Glomerular endothelial cell (primary cell): ENCODE measurements at places on chromosomes 11 and 22. TPM values are rescaled to one million over a fixed set of nuclear protein-coding genes. Genes with fewer than 3 reads are reported as not detected.

GRCh38 chr11:69293819-69294505 lies at the start of gene MYEOV:
Gene MYEOV, plus strand, starts transcription at chr11:69294155. Its CDS starts 1,200 bp downstream, at chr11:69295355.
- DNase-seq = no peak

GRCh38 chr22:45029501-45029900 lies 19.7 kb upstream of the PHF21B start:
- no peak for DNase-seq

FOLR1 gene
- total RNA-seq = 1.2 TPM in 1 of 2 replicates, not detected in the other

PACSIN3 gene
- 16.8 and 21.6 TPM in 2 replicates for total RNA-seq

- DNase-seq = no peak
These were observed 863 bp downstream of the YIF1A start for GRCh38 chr11:66287889-66288670.

OR5P2 gene
- total RNA-seq = not detected in 2 replicates

DNA sequence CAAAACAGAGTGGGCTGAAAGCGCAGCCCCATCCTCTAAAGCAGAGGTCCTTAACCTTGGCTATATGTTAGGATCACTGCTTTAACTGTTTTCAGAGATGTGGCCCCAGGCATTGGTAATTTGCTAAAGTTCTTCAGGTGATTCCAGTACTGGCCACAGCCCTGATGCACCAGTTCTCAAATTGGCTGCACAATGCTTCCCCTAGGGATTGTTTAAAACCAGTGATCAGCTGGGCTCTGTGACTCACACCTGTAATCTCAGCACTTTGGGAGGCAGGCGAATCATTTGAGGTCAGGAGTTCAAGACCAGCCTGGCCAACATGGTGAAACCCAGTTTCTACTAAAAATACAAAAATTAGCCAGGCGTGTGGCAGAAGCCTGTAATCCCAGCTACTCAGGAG lies 8.4 kb upstream of the IRAG1 start:
- DNase-seq = no peak

SAA1 gene
- total RNA-seq = not detected in 2 replicates

DNA sequence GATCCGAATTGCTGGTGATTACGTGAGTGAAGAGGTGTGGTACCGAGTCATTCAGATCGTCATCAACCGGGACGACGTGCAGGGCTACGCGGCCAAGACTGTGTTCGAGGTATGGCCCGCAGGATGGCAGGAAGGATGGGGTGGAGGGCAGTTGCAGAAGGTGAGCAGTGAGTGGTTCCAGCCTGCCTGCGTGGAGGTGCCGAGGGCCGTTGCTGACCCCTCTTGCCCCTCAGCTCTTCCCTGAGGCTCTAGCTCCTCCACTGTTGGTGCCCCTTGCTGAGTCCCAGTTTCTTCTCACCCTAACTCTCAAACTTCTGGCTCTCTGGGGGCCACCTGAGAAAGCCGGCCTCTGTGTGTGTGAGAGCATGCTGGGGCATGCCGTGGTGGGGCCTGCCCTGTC lies 43.9 kb downstream of the MUC6 start:
- no peak for DNase-seq

OR8G5 gene
- not detected in 2 replicates for total RNA-seq

GRCh38 chr11:128289048-128289447 lies 298.3 kb downstream of the ETS1 start:
- DNase-seq = no peak

VWA5A gene
- 9.1 and 12.9 TPM in 2 replicates for total RNA-seq

DNA sequence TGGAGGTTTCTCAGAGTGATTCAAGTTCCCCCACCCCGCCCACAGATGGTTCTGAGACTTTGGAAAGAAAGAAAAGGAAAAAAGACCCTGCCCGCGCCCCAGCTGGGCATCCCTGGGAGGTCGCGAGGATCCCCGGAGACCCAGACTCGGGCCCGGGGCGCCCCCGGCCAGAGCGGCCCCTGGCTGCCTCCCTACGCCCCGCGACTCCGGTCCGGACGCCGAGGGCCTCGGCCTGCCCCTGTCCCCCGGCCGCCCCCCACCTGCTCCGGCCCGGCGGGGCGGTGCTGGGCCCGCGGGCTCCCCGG lies 2.3 kb upstream of the AIFM3 start:
- DNase-seq = no peak

DNA sequence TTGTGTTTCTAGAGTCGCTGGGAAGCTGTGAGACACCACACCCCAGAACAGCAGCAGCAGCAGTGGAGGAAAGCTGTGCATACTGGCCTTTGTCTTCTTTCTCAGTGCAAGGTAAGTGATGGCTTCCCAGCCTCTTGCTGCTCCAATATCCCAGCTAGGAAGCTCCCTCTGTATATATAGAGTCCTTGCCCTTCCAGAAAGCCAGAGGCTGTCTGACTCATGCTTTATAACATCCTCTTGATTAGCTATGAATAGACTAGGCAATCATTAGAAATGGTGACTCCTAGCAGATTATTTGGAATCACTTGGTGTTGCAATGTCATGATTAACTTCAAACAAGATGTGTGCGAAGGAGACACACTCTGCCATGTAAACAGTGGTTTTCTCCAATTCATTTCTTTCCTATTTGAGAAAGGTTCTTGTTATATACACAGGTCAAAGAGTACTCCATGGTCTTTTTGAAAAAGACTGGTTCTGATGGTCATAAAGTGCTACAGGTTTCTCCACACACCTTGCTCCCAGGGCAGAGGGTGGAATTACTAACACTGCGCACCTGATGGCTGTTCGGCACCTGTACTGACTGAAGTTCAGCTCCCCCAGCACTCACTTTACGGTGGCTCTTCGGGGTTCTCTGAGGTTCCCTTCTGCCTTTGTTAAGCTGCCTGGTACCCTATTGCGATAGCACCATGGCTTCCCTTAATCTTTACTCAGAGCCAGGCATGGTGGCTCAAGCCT lies at the start of gene MMP1:
TSS of gene MMP1 (minus strand) at position 149 of the 735 bp plus-strand sequence. CDS start at position 81, 68 bp downstream.
- DNase-seq = peak; percentile 73

DNA sequence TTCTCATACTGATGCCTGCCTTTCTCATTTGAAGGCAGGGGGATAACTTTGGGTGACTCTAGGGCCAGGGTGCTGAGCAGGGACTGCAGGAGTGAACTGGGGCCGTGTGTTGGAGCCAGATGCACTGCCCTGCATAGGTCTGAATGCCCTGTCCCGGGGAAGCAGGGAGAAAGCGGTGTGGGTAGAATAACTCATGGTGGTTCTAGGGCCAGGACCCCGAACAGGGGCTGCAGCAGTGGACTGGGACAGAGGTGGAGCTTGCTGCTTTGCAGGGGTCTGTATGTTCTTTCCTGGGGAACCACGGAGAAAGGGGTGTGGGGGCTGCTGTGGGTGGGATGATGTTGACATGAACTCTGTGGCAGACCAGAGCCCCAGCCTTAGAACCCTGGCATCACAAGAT lies 52.9 kb downstream of the GAB4 start:
- DNase-seq = no peak

OR52E8 gene
- total RNA-seq = not detected in 2 replicates

SUSD2 gene
- 0.19 and 0.23 TPM in 2 replicates for total RNA-seq

GRCh38 chr11:47171856-47172255 lies 4.8 kb downstream of the ARFGAP2 start:
- no peak for DNase-seq

CFAP300 gene
- total RNA-seq = 0.23 TPM in 1 of 2 replicates, not detected in the other

GRCh38 chr11:117657794-117658193 lies 139.2 kb downstream of the DSCAML1 start:
- no peak for DNase-seq

DNA sequence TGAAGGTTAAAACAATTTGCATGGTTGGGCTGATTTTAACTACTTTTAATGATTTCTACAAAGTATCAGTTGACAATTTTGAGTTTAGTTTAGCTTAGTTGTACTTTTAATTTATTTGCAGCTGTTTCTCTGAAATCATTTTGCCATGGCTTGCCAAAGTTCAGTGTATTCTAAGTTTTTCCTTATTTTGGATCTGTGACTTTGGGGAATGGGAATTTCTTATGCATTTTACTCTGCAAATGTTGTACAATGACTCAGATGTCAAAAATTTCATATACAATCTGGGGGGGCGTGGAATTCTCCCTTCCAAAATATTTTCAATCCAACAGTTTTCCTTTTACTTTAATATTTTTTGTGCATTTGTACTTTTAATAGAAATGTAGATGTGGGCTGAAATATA lies 8.9 kb upstream of the DCHS1 start:
- no peak for DNase-seq

GRCh38 chr11:13857828-13858227 lies 104.7 kb upstream of the SPON1 start:
- DNase-seq = no peak

GRCh38 chr22:37393746-37394145 lies 33.5 kb downstream of the ELFN2 start:
- no peak for DNase-seq

TMEM191B gene
- 0.76 TPM in 1 of 2 replicates, not detected in the other for total RNA-seq

RBMXL2 gene
- not detected in 2 replicates for total RNA-seq

DNA sequence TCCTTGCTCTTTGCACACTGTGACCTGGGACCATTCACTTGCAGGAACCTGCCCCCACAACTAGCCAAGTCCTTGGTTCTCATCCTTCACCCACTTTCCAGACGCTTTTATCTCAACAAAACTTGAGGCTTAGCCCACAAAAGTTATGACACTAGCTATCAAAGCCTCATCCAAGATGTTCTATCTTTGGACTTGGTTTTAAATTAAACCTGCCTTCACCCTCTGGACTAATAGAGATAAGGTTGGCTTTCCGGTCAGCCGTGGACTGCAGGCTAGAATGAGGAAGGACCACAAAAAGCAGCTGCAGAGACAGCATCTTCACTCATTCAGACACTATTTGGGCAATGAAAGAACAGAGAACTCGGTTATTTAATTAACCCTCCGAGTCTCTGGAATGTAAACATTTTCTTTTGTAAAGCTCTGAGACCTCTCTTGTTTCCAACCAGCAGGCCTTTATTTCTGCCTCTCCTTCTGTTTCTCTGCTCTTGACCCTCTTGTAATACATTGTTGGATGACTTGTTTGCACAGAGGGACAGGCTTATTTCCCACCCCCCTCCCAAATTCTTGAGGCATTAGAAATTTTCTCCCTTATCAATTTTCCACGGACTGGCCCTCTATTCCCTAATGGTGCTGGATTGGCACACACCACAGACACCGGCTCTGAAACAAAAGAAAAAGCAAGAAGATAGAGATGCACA lies 41.4 kb downstream of the ARL14EP start:
- no peak for DNase-seq

- DNase-seq = no peak
These were observed 10.5 kb upstream of the MGAT3 start for GRCh38 chr22:39446239-39446721.

GRCh38 chr11:18749681-18750319 lies 23.8 kb upstream of the IGSF22 start:
- DNase-seq = peak; percentile 22

- DNase-seq = no peak
These were observed 93.8 kb upstream of the TOP3B start for GRCh38 chr22:22076361-22076760.

DNA sequence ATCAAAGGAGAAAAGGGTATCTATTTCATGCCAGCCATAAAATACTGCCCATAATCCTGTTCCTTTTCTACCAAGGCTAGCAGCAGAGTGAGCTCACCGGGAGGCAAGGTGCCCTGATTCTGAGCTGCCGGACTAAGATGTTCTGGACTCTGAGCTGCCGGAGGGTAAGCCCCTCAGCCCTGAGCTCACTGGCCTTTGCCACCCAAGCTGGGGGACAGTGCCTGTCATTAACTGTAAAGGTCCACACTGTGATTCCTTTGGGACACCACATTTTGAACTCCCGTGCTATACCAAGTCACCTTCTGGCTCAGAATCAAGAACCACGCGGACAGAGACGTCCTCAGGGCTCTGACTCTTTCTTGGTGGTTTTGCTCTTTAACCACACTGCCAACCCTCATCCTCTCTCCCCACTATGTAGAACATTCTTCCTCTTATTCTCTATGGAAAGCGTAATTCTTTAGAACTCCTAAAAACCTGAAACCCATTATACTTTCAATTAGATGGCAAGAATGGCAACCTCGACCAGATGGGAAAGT lies 88.4 kb upstream of the BID start:
- no peak for DNase-seq

DNA sequence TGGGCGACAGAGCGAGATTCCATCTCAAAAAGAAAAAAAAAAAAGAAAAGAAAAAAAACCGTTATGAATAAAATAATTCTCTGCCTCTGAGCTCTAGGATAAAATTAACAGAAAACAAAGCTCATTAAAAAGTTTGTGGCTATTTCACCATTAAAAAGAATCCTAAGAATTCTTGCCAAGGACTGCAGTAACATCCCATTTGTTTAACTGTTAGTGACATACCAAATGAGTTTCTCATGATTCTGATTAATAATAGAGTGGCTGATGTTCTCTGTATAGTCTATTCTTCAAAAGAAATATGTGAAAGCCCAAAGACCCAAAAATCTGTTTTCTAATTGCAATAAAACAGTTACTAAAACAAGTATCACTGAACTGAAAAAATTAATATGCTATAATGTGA lies 19.7 kb downstream of the CLNS1A start:
- DNase-seq = no peak

- DNase-seq = no peak
These were observed 986.9 kb upstream of the CHORDC1 start for GRCh38 chr11:91209751-91210150.

- no peak for DNase-seq
These were observed 58.0 kb upstream of the MTNR1B start for GRCh38 chr11:92911478-92911877.

GRCh38 chr11:65854161-65854592 lies 3.8 kb downstream of the CFL1 start:
- DNase-seq = no peak

- no peak for DNase-seq
These were observed 161.0 kb upstream of the SORL1-AS1 start for GRCh38 chr11:121613724-121614123.

DNA sequence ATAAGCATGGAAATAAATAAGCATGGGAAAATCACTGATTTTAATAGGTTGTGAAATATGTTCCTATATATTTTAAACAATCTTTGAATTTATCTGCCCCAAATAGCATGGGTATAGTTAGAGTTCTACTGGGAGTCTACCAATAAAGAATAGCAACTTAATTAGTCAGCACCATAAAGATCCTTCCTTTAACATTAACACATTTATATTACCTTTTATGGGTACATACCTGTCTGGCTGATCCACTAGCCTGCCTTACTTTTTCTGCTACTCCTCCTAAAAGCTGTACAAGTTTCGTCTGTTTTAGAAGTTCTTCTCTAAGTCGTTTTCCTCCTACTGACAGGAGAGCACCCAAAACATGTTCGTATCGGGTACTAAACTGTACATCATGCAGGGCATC lies 39.8 kb upstream of the RPS13 start:
- no peak for DNase-seq

DNA sequence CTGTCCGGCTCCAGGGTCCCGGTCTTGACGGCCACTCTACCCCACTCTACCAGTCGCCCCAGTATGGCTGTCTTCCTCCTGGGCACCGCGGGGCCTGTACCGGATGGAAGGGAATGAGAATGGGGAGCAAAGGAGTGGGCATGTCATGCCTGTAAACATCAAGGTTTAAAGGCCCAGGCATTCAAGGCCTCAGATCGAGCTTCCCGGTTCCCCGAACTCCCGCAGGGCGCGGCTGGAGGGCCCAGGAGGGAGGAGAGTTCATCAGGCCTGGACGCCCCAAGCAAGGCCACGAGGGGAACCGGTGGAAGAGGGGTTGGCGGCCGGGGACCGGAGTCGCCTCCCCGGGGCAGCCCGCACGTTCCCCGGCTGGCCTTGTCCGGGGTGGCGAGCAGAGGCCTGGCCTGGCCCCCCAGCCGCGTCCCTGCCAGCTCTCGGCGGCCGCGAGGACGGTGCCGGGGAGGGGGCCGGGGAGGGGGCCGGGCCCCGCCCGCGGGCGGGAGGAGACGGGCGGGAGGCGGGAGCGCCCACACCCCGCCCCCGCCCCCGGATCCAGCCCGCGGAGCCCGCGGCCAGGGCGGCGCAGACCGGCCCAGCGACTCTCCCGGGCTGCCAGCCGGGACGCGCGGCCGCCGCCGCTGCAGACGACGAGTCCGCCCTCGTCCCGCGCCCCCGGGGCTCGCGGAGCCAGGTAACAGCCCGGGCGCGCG lies at the start of gene CDC42EP1:
TSS of gene CDC42EP1 (plus strand) at position 580 of the 707 bp plus-strand sequence. CDS start 5,870 bp downstream, outside the sequence.
- no peak for DNase-seq

RAB3IL1 gene
- 3.7 and 6.2 TPM in 2 replicates for total RNA-seq
